Dermis blood vessel endothelial cell (primary cell): ENCODE measurements at places on chromosomes 16 and 17. TPM values are rescaled to one million over a fixed set of nuclear protein-coding genes. Genes with fewer than 3 reads are reported as not detected.

DNA sequence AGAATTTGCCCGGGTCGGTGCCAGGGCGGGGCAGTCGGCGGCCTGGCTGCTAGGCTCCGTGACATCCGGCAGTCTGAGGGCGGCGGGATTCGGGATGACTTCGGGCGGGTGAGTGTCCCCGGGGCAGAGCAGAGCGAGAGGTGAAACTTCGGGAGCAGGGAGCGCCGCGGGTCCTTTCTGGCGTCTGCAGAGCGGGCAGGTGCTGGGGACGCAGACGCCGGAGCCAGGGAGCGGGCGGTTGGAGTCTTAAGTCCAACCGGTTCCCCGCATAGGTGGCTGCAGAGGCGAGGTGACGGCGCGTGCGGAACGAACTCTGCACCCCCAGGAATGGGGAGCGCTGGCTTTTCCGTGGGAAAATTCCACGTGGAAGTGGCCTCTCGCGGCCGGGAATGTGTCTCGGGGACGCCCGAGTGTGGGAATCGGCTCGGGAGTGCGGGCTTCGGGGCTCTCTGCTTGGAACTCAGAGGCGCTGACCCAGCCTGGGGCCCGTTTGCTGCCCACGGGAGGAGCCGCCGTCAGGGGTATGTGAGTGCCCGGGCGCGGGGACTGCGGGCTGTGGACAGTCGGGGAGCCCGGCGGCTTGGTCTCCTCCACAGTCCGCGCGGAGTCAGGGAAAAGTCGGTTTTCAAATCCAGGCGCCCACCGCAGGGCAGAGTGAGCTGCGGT lies at the start of gene B4GALNT2:
Gene B4GALNT2, plus strand, starts transcription at position 71 of the 666 bp plus-strand sequence. Its CDS starts 24 bp downstream, at position 95.
- DNase-seq, result peak; percentile 12

The PIMREG gene
- total RNA-seq, result 7.8 and 62.4 TPM in 2 replicates

- DNase-seq, result no peak
Measured at GRCh38 chr17:12567077-12568053, 98.3 kb upstream of the MYOCD start.

DNA sequence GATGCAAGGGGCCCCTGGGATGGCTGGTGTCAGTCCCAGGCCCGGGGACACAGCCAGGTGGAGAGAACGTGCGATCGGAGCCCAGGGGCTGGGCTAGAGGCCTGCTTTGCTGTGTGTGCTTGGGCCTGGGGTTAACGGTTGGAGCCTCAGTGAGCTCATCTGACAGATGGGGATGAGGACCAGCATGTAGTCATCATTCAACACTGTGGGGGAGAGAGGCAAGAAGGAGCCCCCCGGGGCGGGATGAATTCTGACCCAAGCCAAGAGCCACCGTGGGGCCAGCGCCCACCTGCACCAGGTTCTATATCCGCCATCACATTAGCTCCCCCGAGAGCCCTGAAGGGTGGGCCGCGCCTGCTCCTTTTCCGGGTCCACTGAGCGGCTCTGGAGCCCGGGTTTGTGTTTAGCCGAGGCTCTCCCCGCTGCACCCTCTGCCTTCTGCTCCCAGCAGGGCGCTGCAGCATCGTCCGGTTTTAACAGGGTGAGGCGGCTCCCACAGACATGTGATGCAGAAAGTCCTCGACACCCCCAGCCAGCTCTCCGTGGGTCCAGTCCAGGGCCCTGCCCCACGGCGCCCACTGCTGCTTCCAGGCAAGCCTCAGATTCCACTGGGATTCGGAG lies 365.7 kb downstream of the SEC14L1 start:
- DNase-seq, result no peak

DNA sequence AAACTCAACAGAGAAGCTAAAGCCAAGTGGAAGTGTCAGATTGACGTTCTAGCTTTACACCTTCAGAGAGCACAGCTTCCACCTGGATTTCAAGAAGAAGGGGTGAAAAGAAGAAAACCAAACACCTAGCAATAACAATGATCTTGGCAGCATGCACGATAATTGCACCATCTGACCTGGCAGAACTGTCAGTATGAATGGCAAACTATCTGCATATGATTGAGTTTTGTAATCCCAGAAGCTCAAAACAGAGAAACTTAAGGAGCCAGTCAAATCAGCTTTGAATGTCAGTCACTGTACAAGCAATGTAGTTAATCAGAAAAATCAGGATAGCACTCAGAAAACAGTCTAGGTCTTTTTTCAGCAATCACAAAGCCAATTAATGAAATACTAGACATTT lies 427.1 kb downstream of the ZFHX3 start:
- no peak for DNase-seq

GRCh38 chr17:36918211-36918691 lies 19.0 kb upstream of the LHX1 start:
- no peak for DNase-seq

The NOTUM gene
- total RNA-seq, result 0.09 TPM in 1 of 2 replicates, not detected in the other

DNA sequence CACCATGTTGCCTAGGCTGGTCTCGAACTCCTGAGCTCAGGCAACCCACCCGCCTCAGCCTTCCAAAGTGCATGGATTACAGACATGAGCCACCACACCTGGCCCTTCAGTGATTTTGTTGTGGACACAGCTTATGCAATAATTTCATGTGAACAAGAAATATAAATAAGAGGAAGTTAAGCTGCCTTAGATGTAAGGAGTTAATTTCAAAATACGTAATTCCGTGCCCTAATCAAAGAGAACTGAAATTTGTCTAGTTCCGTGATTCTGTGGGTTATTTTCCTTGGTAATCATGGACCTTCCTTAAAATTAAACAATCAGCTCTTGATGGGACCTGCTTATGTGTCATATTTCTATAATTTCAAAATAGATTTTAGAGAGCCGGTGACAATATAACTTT lies 11.9 kb downstream of the TVP23A start:
- DNase-seq, result no peak

DNA sequence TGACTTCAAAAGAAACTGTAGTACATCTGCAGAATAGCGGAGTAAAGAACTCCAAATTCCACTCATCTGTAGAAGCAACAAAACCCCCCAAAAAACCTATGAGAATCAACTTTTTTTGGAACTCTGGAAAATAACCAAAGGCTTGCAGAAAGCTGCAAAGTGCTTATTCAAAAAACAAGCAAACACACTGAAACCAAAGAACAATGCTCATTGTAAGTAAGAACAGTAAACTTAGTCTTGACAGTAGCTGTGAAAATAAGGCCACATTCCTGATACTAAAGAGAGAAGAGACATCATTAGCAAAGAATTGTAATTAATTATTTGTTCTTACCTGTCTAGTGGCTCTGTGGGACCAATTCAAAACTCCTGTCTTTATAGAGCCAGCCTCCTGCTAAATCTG lies 534.3 kb upstream of the C16orf82 start:
- no peak for DNase-seq

- DNase-seq, result peak; percentile 72
Measured at GRCh38 chr16:30771726-30772125, 9.6 kb downstream of the RNF40 start.

The DOC2A gene
- total RNA-seq, result 0.47 and 2.0 TPM in 2 replicates

DNA sequence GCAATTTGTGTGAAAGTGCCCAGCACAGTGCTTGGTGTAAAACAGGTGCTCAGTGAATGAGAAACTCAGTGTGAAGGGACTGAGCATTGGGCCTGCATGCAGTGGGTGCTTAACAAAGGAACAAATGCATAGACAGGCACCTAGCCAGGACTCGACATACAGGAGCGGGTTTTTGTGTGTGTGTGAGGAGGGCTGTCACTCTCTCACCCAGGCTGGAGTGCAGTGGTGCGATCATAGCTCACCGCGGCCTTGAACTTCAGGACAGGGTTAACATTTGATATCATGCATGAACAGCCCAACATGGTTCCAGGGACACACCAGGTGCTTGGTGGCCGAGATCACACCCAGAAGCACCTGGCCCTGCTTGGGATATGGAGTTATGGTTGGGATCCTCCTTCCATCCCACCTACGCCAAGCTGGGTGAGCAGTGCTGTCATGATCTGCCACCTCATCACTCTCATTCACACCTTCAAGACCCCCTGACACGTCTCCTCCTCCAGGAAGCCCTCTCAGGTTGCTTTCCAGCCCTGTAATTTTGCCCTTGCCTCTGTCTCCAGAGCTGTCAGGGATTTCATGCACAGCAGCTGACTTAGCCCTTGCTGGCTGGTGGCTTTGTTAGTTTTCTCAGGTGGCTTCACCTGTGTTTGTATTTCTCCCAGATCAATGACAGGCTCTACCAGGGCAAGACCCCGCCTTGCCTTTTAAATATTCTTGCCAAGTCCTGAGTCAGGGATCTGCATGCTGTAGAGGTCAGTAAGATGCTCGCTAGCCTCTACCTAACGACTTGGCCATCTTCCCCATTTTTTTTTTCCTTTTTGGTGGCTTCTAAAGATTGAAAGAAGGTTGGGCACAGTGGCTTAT lies 66.4 kb downstream of the OR1D5 start:
- DNase-seq, result no peak

The DBF4B gene
- total RNA-seq, result 2.6 and 7.7 TPM in 2 replicates

DNA sequence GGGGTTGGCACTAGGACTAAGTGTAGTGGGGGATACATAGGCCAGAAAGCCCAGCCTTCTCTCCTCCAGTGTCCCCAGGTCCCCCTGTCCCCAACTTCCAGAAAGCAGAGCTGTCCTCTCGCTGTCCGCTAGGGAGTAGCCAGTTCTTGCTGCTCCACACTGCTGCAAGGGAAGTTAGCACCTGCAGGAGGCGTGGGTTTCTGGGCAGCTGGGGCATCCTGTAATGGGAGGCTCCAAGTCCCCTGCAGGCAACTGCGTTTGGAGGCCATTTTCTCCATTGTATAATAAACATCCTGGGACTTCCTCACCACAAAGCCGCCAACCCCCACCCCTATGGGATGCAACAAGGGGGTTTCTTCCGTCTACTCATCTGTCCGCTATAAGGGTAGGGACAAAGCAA lies 1.7 kb downstream of the RPRML start:
- DNase-seq, result peak; percentile 67

The MYH2 gene
- total RNA-seq, result not detected in 2 replicates

DNA sequence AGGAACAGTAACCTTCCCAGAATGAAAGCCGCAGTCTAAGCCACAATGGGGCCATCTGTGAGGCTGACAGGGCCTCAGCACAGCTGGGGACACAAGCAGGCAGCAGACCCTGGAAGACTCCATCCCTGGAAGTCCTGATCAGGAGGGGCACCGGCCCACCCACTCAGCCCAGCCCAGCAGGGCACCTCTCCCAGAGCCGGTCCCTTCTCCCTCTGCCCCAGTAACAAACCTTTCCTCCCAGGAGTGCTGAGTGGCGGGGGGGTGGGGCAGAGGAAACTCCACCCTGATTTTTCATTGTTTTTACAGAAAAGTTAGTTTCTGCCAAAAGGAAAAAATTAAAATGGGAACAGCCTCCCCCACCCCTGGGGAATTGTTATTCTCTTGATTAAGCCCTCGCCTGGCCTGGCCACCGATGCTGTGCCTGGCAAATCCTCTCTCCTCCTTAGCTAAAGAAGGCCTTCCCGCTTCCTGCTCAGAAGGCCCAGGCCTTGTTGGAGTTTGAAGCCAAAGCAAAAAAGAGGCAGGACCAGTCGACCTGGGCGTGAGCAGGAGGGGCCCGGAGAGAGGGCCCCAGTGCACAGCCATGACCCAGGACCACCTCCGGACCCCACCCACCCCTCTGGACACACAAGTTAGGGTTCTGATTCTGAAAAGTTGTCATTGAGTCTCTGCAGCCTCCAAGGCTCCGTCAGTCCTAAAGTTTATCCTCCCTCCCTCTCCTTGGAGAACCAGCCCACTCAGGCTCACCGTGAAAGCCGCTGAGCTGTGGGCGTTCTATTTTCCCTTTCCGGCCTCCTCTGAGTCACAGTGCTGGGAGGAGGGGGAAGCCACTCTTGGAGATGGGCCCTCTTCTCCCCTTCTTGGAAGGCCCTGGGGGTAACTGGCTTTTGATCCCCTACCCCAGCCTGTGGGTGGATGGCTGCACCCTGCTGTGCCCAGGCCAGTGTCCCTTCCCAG lies 128.4 kb upstream of the TNRC6C start:
- DNase-seq, result peak; percentile 77

- DNase-seq, result no peak
Measured at GRCh38 chr17:39261286-39261685, 35.5 kb upstream of the STAC2 start.

GRCh38 chr16:57607676-57608461 lies 20.6 kb upstream of the ADGRG1 start:
- DNase-seq, result no peak

- no peak for DNase-seq
Measured at GRCh38 chr17:32903774-32904673, 23.9 kb upstream of the TMEM98 start.

The TEKT1 gene
- not detected in 2 replicates for total RNA-seq

DNA sequence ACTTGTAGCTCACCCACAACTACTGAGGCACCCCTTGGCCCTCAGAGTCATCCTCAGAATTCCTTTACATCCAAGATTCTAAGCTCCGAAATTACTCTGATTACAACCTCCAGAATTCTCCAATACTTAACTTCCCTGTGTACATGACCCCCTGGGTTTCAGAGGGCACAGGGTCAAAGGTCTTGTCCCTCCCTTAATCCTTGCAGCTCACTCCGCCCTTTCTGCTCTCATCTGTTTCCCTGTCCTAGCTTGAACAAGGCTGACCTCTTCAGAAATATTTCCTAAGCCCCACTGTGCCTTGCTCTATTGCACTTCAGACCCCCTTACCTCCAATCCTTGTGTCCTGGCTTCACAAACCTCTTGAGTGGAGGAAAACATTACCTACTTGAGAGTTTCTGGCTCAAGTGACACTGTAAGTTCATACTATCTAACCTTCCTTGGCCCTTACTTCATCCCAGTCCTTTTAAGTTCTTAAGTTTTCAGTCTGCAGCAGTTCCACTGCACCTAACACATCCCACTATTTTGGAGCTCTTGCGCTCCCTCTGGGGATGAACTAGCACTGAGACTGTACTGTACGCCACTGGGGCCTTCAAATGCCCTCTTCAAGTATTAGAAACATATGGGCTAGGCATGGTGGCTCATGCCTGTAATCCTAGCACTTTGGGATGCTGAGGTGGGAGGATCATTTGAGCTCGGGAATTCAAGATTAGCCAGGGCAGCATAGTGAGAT lies 6.2 kb downstream of the N4BP1 start:
- DNase-seq, result no peak

- DNase-seq, result peak; percentile 55
Measured at GRCh38 chr16:81492311-81492761, 47.7 kb downstream of the CMIP start.

GRCh38 chr17:64401244-64401860 lies 10.7 kb upstream of the PECAM1 start:
- no peak for DNase-seq

The PROCA1 gene
- total RNA-seq, result 0.51 and 0.56 TPM in 2 replicates

The JUP gene
- 416 and 862 TPM in 2 replicates for total RNA-seq

The SPPL2C gene
- total RNA-seq, result not detected in 2 replicates
